ENCODE measurements at places on chromosomes 7 and 10.

DNA sequence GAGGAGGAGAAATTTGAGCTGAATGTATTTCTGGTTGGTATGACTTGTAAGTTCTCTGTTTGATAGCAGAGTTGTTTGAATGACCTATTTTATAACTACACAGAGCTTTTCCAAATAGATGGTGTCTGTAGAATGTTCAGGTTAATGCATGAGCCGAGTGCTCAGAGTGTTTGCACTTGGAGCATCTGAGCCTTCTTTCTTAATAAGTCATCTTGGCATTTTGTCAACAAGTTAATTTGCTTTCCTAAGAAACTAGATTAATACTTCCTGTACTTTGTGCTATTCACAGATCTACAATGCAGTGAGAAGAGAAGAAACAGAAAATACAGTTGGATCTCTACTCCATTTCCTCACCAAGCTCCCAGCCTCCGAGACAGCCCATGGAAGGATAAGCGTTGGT is 138.2 kb downstream of the PLCE1 start:
- DNase-seq: peak; percentile 20

DNA sequence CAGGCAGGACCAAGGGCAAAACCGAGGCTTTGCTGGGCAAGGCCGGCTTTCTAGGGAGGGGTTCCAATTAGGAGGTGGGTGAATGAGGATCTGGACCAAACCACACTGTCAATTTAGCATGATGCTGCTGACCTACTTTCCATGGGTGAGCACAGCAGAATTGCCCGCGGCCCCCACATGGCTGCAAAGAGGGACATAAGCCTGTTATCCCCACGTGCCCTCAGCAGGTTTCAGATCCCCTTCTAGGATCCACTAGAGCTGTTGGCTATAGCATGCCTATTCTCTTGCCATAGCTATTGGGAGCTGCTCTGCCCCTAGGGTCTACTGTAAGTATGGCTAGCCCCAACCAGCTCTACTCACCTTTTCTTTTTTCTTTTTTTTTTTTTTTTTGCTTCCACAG is 102.8 kb downstream of the COL13A1 start:
- no peak for DNase-seq

DNA sequence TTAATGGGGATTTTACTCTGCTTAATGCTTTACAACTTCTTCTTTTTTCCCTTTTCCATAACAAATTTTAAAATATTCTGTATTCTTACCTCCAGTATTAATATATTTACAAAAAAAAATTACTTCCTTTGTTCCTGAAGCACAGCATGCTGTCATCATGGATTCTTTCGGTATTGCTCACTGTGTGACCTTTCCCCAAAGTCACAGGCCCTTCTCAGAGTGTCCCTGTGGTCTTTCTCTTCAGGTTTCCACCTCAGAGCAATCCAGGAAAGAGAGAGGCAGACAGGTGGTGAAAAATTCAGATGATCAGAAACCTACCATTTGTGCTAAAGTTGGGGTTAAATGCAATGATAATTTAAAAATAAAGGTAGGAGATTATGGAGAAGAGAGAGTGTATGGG is 13.0 kb downstream of the AOAH start:
- DNase-seq: no peak

GRCh38 chr7:116713918-116714317 is 41.9 kb downstream of the MET start:
- DNase-seq: peak; percentile 73

GRCh38 chr10:125799451-125800182 is 23.4 kb downstream of the UROS start:
- DNase-seq: no peak

DNA sequence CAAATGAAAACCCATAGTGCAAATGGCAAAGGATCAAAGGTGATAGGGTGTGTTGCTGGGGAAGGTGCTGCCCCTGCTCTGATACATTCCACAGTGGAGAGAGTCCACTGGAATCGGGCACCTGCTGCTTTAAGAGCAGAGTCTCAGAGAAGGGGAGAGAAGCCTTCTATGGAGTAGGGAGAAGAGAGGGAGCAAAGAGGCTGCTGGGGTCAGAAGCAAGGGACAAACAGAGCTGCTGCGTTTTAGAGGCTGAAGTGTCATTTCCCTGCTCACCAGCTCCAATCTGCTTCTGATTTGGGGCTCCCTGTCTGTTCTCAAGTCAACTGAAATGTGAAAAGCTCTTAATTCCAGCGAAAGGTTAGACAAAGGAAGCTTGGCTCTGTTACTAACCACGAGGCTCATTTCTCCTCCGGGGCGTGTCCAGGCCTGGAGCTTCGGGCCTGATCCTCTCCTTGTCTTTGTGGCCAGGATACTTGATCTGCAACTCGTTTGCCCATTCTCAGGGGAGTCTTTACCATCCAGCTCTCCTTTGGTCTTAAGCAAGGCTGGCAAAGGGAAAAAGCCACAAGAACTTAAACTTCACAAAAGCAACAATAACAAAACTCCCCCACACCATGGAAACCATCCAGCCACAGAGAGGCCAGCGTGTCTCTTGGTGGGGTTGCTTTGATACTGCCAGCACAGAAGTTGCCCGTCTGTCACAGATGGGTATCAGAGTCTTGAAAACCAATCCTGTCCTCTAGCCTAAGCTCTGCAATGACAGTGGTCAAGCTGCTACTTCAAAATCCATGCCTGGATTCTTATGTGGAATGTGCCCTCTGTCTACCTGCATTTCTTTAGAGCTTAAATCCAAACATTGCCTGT is 692.6 kb downstream of the SUGCT start:
- DNase-seq: peak; percentile 52

DNA sequence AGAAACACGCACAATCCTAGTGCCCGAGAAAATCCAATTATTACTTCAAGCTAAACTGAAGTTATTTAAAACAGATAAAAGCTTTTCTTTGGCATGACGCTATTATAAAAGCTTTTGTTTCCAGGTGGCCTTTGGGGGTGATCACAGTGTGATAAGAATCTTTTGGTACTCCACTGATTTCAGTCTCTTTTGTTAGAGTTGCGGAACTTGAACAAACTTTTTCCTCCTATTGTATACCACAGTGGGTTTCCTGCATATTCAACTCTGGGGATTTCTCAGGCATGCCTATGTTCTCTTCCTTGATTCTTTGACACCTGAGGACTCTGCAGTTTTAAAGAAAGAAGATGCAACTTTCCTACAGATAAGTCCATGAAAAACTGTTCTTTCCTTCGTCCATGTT is 99.7 kb upstream of the PITRM1 start:
- DNase-seq: no peak
